ENCODE measurements at places on chromosomes 11 and 22.

DNA sequence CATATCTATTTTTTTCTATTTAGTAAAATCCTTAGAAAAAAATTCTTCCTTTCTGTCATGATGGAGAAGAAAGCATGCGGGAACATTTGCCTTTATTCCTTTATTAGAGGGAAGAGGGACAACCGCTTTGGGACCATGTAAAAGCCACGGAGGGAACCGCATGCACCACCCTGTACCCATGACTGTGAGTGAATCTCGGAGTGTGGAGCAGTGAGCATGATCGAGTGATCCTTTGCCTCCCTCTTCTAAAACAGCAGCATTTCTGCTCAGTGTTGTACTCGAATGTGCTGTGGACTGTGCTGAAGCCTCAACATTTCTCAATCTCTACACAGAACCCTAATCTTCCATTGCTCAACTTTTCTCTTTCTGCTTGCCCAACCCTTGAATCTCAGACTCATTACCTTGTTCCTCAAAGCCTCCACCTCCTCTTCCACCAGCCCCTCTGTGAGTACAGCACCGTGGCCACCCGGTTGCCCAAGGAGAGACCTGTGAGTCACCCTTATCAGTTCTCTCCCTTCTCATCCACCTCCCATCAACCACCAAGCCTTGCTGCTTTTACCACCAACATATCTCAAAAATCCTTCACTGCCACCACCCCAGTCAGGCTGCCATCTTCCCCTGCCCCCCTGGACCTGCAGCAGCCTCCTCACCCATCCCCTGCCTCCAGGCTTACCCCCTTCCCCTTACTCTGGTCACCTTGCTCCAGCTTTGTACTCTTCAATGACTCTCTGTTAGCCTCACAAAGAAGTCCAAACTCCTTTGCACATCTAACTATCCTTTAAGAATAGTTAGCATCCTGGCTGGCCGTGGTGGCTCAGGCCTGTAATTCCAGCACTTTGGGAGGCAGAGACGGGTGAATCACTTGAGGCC is 103.1 kb downstream of the NAT10 start:
- no peak for DNase-seq

GRCh38 chr11:31987118-31988005 is 103.5 kb upstream of the RCN1 start:
- DNase-seq: peak; percentile 3

DNA sequence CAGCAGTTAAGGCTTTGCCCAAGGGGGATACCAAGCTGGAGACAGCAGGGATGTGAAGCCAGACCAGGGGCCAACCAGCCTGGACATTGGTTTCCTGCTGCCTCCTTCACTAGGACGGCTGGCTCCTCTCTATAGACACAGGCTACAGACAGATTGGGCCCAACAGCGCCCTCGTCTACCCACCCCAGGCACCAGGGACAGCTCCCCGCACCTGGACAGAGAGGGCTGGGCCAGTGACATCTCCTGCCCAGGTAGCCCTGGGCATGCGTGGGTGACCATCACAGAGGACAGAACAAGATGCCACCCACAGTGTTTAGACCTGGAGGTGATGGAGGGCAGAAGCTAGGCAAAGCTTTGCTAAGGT is 1.2 kb downstream of the DKK3 start:
- no peak for DNase-seq

DNA sequence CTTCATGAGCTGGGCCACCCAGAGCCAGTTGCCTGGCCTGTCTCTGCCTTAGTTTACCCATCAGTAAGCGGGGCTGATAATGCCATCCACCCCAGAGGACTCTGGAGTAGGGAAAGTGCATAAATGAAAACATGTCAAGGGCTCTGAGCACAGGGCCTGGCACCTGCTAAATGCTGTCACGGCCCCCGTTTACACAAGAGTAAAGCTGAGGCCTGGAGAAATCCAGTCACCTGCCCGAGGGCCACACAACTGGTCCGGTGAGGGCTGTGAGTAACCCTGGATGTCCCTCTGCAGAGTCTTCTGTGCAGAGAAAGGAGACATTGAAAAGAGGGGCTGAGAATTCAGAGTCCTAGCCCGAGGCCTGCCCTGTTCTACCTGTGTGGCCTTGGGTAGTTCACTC is 110.6 kb upstream of the ANO1 start:
- no peak for DNase-seq

DNA sequence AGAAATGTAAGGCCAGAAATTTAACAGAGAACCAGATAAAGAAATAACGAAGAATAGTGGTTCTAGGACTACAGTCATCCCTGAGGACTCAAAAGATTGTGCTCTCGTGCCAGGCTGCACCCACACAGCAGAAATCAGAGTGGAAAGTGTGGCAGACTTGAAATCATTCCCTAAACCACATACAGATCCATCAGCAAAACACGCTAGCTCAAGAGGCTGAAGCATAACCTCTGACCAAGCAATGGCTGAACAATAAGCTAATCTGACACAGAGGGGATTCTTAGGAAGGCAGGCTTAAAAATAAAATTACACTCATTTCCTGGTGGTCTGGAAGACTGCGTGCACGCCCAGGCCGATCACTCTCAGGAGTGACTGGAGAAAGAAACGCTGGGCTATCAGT is 19.0 kb downstream of the NCF4 start:
- no peak for DNase-seq

- DNase-seq: no peak
Observed at GRCh38 chr22:25452116-25452700, 112.3 kb upstream of the GRK3 start.

- DNase-seq: no peak
Observed at GRCh38 chr11:61731211-61731951, 21.1 kb upstream of the MYRF start.

GRCh38 chr22:31836010-31836409 is 82.2 kb downstream of the DEPDC5 start:
- no peak for DNase-seq

- DNase-seq: no peak
Observed at GRCh38 chr22:50245214-50246072, 620 bp upstream of the TUBGCP6 start.

DNA sequence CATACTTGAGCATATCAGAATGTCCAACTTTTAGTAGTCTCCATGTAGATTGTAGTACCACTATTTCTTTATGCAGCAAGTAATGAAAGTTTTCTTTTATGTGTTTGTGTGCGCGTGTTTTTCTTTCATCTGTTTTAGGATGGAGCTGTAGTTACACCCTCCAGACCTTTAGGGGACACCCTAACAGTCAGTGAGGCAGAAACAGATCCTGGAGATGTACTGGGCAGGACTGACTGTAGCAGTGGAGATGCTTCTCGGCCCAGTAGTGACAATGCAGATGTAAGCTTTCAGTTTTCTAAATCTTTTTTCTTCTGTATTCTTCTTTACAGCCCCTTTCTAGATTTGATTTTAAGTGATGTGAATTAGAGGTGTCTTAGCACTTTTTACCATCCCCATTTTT is 79.9 kb upstream of the GRIK4 start:
- no peak for DNase-seq

DNA sequence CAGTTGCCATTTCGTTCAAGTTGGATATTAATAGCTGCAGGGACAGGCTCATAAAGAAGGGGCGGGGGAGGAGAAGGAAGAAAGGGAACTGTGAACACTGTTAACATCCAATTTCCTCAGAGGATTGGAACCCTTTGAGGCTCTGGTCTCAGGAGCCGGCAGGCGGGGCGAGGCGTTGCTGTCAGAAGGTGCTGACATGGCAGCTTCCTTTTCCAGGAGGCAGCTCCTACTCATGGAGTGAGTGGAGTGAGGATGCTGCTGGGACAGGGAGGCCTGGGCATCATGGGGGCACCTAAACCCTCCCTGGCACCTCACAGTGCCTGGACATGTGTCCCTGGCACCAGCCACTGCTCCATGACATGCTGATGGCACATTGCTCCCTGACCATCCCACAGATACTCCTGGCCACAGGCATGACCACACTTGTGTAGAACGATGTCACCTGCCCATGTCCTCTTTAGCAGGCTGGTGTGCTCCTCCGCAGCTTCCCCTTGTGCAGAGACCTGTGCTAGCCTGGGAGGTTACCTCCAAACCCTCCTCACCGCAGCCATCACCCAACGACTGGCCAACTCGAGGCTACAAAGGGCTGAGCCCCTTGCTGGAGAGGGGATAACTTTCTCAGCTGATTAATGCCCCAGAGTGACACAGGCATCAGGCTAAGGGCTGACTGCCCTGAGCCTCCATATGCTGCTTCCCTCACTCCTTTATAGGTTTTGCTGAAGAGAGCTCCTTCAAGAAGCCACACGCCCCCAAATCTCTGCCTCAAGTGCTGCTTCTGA is 79.6 kb upstream of the NECTIN1 start:
- DNase-seq: no peak

- no peak for DNase-seq
Observed at GRCh38 chr11:2101171-2101675, 38.0 kb downstream of the IGF2 start.

DNA sequence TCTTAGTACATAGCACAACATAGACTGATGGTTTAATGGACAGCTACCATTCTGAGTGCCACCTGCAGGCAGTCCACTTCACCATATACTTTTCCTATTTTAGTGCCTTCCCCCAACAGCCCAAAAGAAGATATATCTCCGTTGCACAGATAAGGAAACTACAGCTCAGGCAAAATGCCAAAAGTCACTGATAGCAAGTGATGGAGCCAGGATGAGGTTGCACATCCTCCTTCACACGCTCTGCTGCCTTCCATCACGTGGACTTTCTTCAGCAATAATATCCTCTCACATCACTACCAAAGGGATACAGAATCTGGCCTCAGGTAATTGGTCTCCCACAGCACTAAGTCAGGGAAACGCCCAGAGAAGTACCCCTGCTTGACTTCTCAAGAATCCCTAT is 7.5 kb downstream of the TCF20 start:
- DNase-seq: no peak

DNA sequence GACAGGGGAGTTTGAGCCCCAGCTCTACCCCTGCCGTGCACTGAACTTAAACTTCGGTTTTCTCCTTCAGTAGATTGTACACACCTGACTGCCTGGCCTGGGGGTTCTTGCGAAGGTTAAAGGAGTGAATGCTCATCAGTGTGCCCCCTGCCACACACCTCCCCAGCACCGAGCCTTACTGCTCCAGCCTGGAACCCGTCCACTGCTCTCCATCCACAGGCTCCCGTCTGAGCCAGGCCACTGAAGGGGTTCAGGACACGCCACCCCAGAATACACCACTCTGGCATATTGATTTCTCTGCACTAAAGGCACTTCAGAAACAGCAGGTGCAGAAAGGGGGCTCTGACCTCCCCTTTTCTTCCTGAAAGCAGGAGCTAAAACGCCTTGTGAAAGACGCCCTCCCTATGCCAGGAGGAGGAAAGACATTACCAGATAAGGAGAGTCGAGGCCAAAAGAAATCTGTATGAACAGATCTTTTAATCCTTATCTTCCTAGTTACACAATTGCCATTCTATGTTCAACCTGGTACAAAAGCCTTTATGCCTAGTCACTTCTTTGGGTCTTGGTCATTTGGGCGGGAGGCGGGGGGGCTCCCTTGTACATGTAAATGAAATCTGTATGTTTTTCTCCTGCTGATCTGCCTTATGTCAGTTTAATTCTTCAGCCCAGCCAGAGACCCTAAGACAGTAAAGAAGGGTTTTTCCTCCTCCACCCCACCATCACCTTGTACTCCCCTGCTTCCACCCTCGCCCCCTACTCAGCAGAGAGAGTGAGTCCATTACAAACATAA is 1.9 kb upstream of the SSTR3 start:
- no peak for DNase-seq

- no peak for DNase-seq
Observed at GRCh38 chr11:101866619-101867491, 48.0 kb upstream of the CEP126 start.

GRCh38 chr11:76839311-76839710 is 21.4 kb upstream of the ACER3 start:
- DNase-seq: no peak

DNA sequence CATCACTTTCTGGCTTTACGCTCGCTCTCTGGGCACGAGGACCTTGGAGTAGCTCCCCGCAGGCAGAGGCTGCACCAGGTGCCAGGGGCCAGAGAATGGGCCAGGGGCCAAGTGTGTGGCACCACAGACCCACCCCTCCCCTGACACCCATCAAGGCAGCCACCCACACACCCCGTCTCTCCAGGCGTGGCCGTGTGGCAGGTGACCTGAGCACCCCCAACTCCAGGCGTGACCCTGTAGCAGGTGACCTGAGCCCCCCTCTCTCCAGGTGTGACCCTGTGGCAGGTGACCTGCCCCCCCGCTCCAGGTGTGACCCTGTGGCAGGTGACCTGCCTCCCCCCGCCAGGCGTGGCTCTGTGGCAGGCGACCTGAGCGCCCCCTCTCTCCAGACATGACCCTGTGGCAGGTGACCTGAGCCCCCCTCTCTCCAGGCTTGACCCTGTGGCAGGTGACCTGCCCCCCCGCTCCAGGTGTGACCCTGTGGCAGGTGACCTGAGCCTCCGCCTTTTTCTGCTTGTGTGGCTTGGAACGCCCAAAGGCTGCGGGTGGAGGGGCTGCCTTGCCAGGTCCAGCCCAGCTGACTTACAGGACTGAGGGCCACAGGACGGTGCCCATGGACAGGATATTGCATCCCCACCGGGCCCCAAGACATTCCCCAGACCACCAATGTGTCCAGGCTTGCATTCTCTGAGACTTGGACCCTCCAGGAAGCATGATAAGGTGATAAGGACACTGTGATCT is 667.2 kb downstream of the BRD1 start:
- DNase-seq: no peak

DNA sequence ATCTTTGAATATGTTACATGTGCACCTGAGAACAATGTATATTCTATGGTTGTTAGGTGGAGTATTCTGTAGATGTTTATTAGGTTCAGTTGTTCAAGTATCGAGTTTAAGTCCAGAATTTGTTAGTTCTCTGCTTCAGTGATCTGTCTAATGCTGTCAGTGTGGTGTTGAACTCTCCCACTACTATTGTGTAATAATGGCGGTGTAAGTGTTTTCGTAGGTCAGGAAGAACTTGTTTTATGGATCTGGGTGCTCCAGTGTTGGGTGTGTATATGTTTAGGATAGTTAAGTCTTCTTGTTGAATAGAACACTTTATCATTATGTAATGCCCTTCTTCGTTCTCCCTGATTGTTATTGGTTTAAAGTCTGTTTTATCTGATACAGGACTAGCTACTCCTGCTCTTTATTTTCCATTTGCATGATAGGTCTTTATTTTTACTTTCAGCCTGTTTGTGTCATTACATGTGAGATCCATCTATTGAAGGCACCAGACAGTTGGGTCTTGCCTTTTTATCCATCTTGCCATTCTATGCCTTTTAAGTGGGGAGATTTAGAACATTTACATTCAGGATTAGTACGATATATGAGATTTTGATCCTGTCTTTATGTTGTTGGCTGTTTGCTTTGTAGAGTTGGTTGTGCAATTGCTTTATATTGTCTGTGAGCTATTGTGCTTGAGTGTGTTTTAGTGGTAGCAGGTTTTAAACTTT is 121.6 kb downstream of the DDX10 start:
- DNase-seq: no peak

Measured in C1 segment of cervical spinal cord (tissue), 14 donors.